Stimulated activated CD8-positive, alpha-beta memory T cell treated with anti-CD3 and anti-CD28 coated beads, Interleukin-15, amount 100 ng/mL, for 1 hour (primary cell): ENCODE measurements at places on chromosomes 1 and 21.

- no peak for DNase-seq
These were observed 26.4 kb downstream of the MX2 start for GRCh38 chr21:41388259-41388658.

DNA sequence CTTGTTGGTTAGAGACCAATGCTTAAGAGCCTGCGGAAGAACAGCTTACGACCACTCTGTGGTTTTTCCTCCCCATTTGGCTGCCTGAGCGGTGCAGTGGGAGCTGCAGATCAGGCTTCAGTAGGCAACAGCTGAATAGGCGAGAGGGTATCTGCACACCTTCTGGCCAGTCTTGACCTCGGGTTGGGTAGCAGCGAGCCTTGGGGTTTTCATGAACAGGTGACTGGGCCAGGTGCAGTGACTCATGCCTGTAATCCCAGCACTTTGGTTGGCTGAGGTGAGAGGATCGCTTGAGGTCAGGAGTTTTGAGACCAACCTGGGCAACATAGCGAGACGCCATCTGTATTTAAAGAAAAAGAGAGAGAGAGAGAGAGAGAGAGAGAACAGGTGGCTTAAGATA lies 41.0 kb downstream of the NENF start:
- no peak for DNase-seq

DNA sequence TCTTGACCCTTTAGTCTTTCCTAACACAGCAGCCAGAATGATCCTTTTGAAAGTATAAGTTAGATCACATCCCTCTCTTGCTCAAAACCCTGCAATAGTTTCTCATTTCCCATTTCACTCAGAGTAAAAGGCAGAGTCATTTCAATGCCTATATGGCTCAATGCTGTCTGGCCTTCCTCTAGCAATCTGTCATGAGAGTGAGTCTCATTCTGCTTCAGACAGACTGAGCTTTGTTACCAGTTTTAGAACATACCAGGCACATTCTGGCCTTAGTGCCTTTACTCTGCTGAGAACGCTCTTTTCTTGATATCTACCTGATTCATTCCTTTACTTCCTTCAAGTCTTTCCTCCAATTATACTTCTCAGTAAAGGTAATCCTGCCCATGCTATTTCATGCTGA lies 372.8 kb upstream of the PKN2 start:
- DNase-seq: no peak

GRCh38 chr1:110087812-110088738 lies 17.6 kb upstream of the ALX3 start:
- no peak for DNase-seq

DNA sequence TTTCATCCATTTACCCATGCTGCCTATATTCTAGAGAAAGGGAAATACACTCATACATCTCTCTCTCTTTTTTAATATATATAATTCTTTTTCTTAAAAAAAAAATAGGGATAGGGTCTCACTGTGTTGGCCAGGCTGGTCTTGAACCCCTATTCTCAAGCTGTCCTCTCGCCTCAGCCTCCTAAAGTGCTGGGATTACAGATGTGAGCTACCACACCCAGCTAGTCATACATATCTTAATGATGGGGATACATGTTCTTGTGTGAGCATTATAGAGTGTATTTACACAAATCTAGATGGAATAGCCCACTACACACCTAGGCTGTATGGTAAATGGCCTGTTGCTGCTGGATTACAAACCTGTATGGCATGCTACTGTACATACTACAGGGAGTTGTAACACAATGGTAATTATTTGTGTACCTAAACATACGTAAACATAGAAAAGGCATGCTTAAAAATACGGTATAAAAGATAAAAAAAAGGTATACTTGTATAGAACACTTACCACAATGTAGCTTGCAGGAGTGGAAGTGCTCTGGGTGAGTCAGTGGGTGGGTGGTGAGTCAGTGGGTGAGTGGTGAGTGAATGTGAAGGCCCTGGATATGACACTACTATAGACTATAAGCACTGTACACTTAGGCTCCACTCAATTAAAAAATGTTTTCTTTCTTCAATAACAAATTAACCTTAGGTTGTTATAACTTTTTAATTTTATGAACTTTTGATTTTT lies 72.9 kb downstream of the IVNS1ABP start:
- DNase-seq: no peak
